Stimulated activated CD4-positive, alpha-beta T cell treated with anti-CD3 and anti-CD28 coated beads, Interleukin-1b, Interleukin-23, amount 100 ng/mL, for 48 hours (primary cell): ENCODE measurements at places on chromosomes 2 and 18.

DNA sequence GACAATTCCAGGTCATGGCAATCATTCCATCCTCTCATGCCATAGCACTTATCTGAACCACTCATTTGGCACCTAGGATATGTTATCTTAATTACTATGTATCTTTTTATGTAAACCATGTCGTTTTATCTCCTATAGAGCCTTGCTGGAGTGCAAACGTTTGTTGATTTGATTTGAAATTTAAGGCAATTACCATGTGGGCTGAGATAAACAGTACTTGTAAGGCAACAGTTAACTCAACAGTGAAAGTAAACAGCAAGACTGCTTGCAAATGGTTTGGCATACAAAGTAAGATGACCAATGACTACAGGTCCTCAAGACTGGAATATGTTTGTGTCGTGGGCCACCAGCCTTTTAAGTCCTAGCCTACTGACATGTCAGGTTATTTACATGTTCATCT is 133.7 kb upstream of the ZFP36L2 start:
- no peak for DNase-seq

GRCh38 chr2:109703077-109703476 is 88.9 kb downstream of the SOWAHC start:
- no peak for DNase-seq

DNA sequence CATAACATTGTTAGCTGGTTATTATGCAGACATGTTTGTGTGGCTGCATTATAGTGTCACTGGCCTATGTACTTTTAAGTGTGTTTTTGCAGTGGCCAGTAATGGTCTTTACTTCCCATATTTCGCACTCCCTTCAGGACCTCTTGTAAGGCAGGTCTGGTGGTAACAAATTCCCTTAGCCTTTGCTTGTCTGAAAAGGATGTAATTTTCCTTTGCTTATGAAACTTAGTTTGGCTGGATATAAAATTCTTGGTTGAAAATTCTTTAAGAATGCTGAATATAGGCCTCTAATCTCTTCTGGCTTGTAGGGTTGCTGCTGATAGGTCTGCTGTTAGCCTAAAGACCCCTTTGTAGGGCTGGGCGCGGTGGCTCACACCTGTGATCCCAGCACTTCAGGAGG is 34.7 kb downstream of the ZC3H8 start:
- no peak for DNase-seq

DNA sequence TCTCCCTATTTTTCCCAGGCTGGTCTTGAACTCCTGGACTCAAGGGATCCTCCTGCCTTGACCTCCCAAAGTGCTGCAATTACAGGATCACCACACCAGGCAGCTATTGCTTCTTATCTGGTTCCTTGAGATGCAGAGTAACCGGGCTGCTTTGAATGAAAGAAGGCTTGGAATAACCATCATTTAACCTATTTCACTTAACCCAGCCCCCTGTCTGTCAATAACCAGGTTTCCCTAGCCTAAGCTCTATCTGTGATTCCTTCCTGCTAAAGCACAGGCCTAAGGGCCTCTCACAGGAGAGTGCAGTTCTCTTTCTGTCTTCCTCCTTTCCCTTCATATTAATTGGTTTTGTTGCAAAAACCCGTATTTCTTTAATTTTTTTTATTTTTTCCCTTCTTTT is 393.5 kb upstream of the RAB12 start:
- no peak for DNase-seq

GRCh38 chr2:188391354-188391753 is 99.7 kb downstream of the GULP1 start:
- no peak for DNase-seq

- DNase-seq: no peak
Observed at GRCh38 chr2:67600222-67600871, 203.2 kb downstream of the ETAA1 start.

GRCh38 chr18:62018034-62018758 is 125.4 kb upstream of the RNF152 start:
- no peak for DNase-seq

- DNase-seq: no peak
Observed at GRCh38 chr2:101388232-101388631, 929 bp upstream of the CREG2 start.
